ENCODE measurements at places on chromosomes 4 and X.

DNA sequence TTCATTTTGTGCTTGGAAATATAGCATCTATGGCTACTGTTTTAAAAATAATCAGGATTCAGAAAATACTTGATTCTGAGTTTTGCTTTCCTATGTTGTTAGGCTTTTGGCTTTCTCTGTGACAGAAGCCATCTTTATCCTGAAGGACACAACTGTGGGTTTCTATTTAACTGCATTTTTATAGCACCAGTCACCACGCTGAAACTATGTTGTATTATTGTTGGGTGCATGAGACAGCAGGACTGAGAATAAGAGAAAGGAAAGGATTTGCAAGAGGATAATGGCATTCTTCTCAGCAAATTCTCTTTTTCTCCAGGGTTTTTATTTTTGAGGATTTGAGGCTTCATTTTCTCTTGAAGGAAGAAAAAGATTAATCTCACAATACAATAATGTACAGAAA is 10.1 kb upstream of the NEUROG2 start:
- no peak for DNase-seq

GRCh38 chr4:113952452-113953029 is 26.9 kb downstream of the ARSJ start:
- DNase-seq, result no peak

DNA sequence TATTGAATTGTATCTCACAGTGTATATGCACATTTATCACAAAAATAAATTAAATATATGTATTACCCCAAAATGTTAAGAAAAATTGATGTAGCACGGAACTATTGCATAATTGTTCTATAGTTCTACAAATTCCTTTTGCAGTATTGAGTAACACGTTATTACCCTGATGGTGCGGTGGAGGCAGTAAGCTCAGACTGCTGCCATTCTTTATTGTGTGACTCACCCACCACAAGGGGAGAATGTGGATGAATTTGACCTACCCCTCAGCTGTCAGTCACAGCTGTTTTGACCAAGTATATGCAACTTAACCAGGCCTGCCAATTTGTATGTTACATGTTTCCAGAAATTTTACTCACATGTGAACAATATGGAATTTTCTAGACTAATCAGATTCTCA is 506.6 kb downstream of the SH3BGRL start:
- DNase-seq, result no peak

DNA sequence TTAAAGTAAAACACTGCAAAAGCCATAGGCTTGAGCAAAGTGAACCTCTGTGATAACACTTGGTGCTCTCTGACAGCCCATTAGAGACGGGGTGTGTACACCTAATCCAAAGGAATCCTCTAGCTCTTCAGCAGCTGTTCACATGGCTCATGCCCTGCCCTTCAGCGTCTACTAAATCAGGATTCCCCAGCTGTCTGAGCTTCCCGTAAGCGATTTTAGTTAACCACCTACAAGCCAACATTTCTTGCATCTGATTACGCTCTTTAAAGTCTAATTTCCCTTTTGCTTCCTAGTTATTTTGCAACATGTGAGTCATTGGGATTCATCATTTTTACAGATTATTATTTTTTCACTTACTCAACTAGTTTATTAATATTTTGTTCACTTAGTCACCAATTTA is 6.5 kb downstream of the DMD start:
- DNase-seq, result no peak

GRCh38 chr4:70177090-70177489 is 18.4 kb upstream of the ODAM start:
- DNase-seq, result no peak

DNA sequence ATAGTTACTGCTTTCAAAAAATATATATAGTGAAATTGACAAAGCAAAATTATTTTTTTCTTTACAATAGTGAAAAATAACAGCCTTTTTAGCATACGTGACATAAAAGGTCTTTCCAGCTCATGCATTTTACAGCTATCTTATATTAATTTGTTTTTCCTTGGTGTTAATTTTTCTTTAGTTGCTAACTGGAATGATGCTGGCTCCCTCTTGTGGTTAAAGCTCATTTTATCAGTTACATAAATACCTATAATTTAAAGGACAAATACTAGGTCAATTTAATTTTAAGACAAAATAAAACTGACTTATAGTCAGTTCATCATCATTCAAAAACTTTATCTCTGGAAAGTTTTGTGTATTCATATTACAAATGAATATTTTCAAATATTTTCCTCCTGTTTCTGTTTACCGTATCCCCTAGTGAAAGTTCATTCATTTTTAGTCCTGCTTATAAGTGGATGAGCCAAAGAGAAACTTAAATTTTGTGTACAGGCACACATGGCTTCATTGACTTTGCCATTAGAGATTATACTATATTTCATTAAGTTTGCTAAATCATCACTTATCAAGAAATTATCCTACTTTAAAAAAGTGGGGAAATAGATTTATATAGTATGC is 9.9 kb upstream of the ANAPC4 start:
- DNase-seq, result no peak

Data from vagina (tissue), 2 donors.